Melanocyte of skin (primary cell): ENCODE measurements at places on chromosomes 3 and 15. TPM values are rescaled to one million over a fixed set of nuclear protein-coding genes. Genes with fewer than 3 reads are reported as not detected.

The TEX55 gene
- total RNA-seq, result not detected in 2 replicates

The ITIH4 gene
- total RNA-seq, result 2.2 and 4.1 TPM in 2 replicates

The AP2M1 gene
- 214 and 312 TPM in 2 replicates for total RNA-seq

The MAGI1 gene
- 0.62 and 2.7 TPM in 2 replicates for total RNA-seq

The UBE2Q2 gene
- total RNA-seq, result 23.1 and 43.3 TPM in 2 replicates

The CCR8 gene
- total RNA-seq, result not detected in 2 replicates

The EPHA3 gene
- 0.15 and 0.33 TPM in 2 replicates for total RNA-seq

The BFSP2 gene
- 0.36 and 0.69 TPM in 2 replicates for total RNA-seq

The KLHL18 gene
- total RNA-seq, result 26.2 and 28.0 TPM in 2 replicates

The EPHB1 gene
- 0.36 TPM in 1 of 2 replicates, not detected in the other for total RNA-seq

The PLCB2 gene
- 1.1 and 3.3 TPM in 2 replicates for total RNA-seq

The A4GNT gene
- not detected in 2 replicates for total RNA-seq

The SNX4 gene
- 50.3 and 51.8 TPM in 2 replicates for total RNA-seq

The KCNMB2 gene
- not detected in 2 replicates for total RNA-seq

The CACNA1D gene
- total RNA-seq, result 4.8 and 10.5 TPM in 2 replicates

The GOLGA8N gene
- 2.9 and 3.4 TPM in 2 replicates for total RNA-seq

The PAK6 gene
- 0.31 and 1.00 TPM in 2 replicates for total RNA-seq

The NRG4 gene
- not detected in 2 replicates for total RNA-seq

The CAND2 gene
- total RNA-seq, result 1.7 and 2.2 TPM in 2 replicates

The MUC4 gene
- not detected in 2 replicates for total RNA-seq

The CPNE9 gene
- total RNA-seq, result not detected in 2 replicates

The ITPKA gene
- total RNA-seq, result 0.34 and 0.36 TPM in 2 replicates

The FOXL2NB gene
- under 0.01 TPM in 1 of 2 replicates, not detected in the other for total RNA-seq

The SV2B gene
- total RNA-seq, result 0.31 and 0.33 TPM in 2 replicates

The ADAMTS9 gene
- 2.4 and 9.8 TPM in 2 replicates for total RNA-seq

The EXD1 gene
- total RNA-seq, result under 0.01 TPM in 1 of 2 replicates, not detected in the other

The C3orf22 gene
- total RNA-seq, result not detected in 2 replicates

The CCR5 gene
- not detected in 2 replicates for total RNA-seq

The EMC7 gene
- 50.6 and 53.8 TPM in 2 replicates for total RNA-seq

The IFT80 gene
- total RNA-seq, result 24.0 and 32.4 TPM in 2 replicates

The AADAC gene
- total RNA-seq, result not detected in 2 replicates

The OXTR gene
- total RNA-seq, result 0.62 and 0.67 TPM in 2 replicates

The XCR1 gene
- total RNA-seq, result not detected in 2 replicates

The REC114 gene
- not detected in 2 replicates for total RNA-seq

The CCR3 gene
- total RNA-seq, result not detected in 2 replicates

The FOXB1 gene
- not detected in 2 replicates for total RNA-seq

The NCK1 gene
- total RNA-seq, result 43.3 and 56.9 TPM in 2 replicates

The LMAN1L gene
- not detected in 2 replicates for total RNA-seq

The HGD gene
- total RNA-seq, result under 0.01 and 0.15 TPM in 2 replicates

The TM6SF1 gene
- not detected in 2 replicates for total RNA-seq

The C3orf70 gene
- total RNA-seq, result 7.6 and 16.7 TPM in 2 replicates

The FEZF2 gene
- total RNA-seq, result not detected in 2 replicates

The MINAR1 gene
- 1.00 and 1.7 TPM in 2 replicates for total RNA-seq

The SKOR1 gene
- under 0.01 TPM in 2 replicates for total RNA-seq

The IMPG2 gene
- total RNA-seq, result 0.34 and 0.36 TPM in 2 replicates

The SERPINI1 gene
- 1.3 and 3.9 TPM in 2 replicates for total RNA-seq

The ST8SIA2 gene
- 0.69 and 1.1 TPM in 2 replicates for total RNA-seq

The BTBD1 gene
- total RNA-seq, result 88.1 and 112 TPM in 2 replicates

The CFAP100 gene
- total RNA-seq, result not detected in 2 replicates

The CADM2 gene
- under 0.01 and 0.36 TPM in 2 replicates for total RNA-seq
